ENCODE measurements at places on chromosomes 13 and 19. TPM values are rescaled to one million over a fixed set of nuclear protein-coding genes. Genes with fewer than 3 reads are reported as not detected.

DNA sequence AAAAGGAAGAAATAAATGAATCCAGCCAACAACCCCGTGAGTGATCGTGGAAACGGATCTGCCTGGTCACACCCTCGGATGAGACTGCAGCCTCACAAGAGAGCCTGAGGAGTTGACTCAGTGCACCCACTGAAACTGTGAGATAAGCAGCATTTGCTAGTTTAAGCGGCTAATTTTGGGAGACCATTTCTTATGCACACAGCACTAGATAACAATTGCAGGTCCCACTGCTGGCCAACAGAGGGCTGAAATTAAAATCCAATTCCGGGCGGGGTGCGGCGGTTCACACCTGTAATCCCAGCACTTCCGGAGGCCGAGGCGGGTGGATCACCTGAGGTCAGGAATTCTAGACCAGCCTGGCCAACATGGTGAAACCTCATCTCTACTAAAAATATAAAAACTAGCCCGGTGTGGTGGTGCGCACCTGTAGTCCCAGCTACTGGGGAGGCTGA lies 3.6 kb downstream of the UQCR11 start:
- H3K27me3 ChIP-seq, result no peaks in the 10 kb centered on the region
- peaks cover 17% of the 10 kb centered on the region for H3K4me1 ChIP-seq
- H3K36me3 ChIP-seq, result peaks cover 6% of the 10 kb centered on the region
- DNase-seq, result no peak
- H3K27ac ChIP-seq, result no peak overlapping the region

DNA sequence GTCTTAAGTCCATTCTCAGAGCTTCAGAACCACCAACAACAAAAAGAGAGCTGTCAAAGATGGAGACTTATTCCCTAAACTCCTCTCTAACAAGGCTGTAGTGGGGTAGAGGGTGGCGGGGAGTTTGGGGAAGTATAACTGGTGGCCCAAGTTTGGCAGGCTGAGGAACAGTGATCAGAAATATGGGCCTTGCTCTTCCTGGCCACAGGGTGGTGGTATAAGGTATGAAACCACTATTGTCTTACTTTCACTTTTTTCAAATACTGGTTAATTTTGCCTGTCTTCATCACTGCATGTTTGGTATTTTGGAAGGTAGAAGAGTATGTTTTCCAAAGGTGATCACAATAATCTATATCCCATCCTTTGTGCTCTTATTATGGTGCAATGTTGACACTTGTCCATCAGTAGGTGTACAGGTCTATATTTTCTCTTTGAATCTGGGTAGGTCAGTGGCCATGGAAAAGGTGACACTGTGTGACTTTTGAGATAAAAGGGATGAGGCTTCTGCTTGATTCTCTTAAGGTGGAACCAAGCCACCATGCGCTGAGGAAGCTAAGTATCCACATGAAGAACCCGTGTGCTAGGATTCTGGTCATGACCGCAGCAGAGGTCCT lies 23.2 kb upstream of the GPC5 start:
- H3K36me3 ChIP-seq, result no peaks in the 10 kb centered on the region
- no peaks in the 10 kb centered on the region for H3K4me1 ChIP-seq
- H3K27ac ChIP-seq, result no peak overlapping the region
- H3K27me3 ChIP-seq, result no peaks in the 10 kb centered on the region
- no peak for DNase-seq
- no peak overlapping the region for H3K4me3 ChIP-seq

- H3K4me1 ChIP-seq, result no peaks in the 10 kb centered on the region
- H3K4me3 ChIP-seq, result no peak overlapping the region
- no peak overlapping the region for H3K27ac ChIP-seq
- H3K36me3 ChIP-seq, result no peaks in the 10 kb centered on the region
- DNase-seq, result no peak
- H3K27me3 ChIP-seq, result no peaks in the 10 kb centered on the region
Observed at GRCh38 chr19:51047031-51047335, 12.2 kb upstream of the KLK12 start.

Gene RUBCNL
- 29.1 TPM for total RNA-seq

Gene ARHGEF18
- total RNA-seq, result 89.9 TPM

Data from colonic mucosa (tissue), 4 donors.